ENCODE measurements at places on chromosomes 5 and 9.

- DNase-seq: no peak
Observed at GRCh38 chr5:61389609-61390008, 57.6 kb downstream of the ZSWIM6 start.

GRCh38 chr5:141881886-141882285 is 3.7 kb upstream of the PCDH1 start:
- no peak for DNase-seq

- peak; percentile 34 for DNase-seq
Observed at GRCh38 chr5:173796721-173797495, 91.2 kb upstream of the CPEB4 start.

- no peak for DNase-seq
Observed at GRCh38 chr5:34439601-34440000, 216.5 kb upstream of the RAI14 start.

DNA sequence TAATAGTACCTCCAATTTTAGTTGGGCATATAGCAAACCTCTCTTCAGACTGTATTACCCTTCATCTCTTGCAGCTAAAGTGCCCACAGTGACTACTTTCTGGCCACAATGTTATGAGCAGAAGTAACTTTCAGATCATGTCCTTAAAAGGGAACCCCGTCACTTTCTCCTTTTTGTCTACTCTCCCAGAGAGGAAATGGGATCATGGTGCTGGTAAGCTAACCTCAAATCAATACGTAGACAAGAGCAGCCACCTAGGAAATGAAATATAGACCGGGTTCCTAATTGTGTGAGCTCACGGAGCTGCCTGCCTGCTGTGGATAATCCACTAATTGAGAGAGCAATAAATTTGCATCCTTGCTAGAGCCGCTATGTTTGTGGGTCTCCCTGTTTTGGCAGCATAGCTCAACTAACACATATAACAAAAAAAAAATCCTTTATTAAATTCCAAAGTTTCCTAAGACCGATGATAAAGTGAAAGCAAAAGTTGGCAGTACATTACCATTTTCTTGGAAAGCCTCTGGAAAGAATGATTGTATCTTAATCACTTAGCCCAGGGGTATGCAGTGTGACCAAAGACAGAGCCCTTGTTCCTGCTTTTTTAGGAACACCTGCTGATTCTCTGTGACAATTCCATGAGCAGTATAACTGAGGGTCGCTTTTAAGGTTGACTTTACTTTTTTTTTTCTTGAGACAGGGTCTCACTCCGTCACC is 5.6 kb upstream of the IL7R start:
- DNase-seq: no peak

GRCh38 chr5:89930591-89931392 is 478.8 kb downstream of the CETN3 start:
- DNase-seq: no peak

GRCh38 chr5:134965271-134965825 is 2.4 kb upstream of the CATSPER3 start:
- no peak for DNase-seq

DNA sequence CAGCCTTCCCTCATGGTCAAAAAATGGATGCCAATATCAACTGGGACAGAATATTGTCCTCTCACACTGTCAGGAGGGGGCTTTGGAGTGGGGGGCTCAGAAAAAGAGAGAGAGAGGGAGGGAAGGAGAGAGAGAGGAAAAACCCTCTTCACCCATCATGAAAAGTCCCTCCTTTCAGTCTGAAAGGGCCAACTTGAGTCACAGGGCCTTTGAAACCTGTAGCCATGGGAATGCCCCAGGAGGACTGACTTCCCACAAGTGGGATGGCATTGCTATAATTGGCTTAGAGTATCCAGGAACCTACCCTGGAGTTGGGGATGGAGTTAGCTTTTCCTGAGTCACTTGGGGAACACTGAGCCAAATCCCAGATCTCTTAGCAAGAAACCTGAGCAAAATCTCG is 41.2 kb downstream of the DNAJC21 start:
- DNase-seq: no peak

DNA sequence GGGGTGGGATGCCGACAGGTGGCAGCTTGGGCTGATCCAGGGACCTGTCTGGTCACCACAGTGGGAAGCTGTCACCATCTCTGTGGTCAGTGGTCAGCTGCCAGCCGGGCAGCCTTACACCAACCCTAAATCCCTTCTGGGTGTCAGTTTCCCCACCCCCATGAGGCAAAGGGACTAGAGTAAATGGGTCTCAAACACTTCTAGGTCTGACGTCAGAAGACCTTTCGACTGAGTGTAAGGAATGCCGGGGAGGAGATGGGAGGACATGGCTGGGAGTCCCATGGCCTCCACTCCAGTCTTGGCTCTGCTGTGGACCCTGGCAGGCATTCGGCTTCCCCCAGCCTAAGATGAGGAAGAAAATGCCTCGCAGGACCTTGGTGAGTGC is 40.3 kb upstream of the SLC25A51 start:
- DNase-seq: no peak

DNA sequence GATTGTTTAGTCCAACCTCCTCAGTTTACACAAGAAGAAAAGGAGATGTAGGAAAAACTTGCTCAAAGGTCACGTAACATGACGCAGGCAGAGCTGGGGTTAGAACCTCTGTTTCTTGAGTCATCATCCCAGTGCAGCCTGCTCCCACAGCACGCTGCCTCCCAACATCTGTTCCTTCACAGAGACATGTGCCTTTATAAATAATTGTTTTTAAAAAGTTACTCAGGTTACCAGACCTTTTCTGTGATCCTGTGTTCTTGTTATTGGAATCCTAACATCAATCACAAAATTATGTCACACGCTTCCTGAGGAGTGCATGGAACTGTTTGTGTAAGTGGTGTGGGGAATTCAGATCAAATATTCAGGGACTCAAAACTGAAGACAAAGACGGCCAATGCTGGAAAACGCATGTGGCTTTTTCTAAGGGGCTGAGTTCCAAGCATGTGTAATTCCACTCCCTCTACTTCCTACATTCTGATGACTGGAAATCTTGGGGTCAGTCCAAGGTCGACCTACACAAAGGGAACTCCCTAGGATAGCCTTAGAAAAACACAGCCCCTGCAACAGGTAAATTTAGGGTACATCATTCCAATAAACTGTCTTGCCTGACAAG is 184.3 kb downstream of the TSSK1B start:
- DNase-seq: no peak

DNA sequence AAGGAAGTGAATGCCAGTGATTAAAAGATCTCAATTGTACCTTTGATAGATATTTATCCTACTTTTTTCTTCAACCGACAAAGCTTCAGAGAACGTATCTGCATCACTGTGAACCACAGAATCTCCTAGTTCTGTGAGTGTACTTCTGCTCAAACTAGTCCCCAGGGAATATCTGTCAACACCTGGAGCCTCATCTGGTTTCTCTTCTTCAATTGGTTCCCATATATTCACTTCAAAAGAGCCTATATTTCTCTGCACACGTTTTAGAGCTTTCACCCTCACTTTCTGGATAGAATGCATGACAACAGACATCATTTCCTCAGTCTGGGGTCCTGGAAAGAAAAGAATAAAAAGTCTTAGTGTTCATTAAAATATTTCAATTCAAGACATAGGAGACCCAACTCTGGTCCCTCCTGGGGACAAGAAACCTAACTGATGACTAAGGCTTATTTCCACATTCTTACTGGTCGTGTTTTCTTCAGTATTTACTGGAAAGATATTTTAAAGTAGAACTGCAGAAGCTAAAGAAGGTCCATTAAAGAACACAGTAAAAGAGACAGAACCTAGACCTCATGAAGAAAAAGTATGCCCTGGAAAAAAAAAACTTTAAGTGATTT is 64.3 kb downstream of the CPLANE1 start:
- no peak for DNase-seq

GRCh38 chr9:33393581-33393980 is 8.8 kb downstream of the AQP7 start:
- DNase-seq: no peak

GRCh38 chr5:145960848-145961600 is 24.6 kb downstream of the SH3RF2 start:
- no peak for DNase-seq

DNA sequence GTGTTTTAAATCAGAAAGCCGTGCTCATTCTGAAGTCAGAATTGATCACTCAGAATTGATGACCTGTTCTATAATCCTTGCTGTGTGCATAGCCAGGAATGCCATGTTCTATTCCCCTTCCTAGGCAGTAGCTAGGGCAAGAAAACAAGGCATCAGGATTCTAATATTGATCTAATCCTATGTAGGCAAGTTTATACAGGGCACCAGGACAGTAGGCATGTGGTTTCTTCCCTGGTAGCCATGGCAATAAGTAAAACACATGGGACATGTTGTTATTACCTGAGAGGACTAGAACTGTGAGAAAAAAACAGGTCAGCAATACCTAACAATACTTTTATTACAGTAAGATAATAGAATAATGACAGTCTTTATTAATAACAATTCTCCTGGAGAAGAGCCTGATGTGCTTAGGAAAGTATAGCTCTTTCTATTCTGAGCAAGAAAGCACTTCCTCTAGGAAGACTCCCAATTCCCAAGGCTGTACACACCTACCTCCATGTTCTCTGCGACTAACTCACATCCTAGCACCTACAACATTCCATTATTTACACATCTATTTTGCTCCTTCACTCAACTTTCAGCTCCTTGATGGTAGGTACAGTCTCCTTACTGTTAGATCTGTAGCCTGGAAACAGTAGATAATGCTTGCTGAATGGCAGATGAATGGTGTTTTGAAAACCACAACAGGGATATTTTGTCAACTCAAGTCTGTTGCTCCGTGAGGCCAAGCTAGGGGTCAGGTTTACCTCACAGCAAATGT is 70.8 kb downstream of the STX17 start:
- no peak for DNase-seq

- no peak for DNase-seq
Observed at GRCh38 chr5:175652741-175653663, 4.9 kb upstream of the HRH2 start.

- DNase-seq: no peak
Observed at GRCh38 chr5:109739741-109740728, 50.3 kb downstream of the MAN2A1 start.

DNA sequence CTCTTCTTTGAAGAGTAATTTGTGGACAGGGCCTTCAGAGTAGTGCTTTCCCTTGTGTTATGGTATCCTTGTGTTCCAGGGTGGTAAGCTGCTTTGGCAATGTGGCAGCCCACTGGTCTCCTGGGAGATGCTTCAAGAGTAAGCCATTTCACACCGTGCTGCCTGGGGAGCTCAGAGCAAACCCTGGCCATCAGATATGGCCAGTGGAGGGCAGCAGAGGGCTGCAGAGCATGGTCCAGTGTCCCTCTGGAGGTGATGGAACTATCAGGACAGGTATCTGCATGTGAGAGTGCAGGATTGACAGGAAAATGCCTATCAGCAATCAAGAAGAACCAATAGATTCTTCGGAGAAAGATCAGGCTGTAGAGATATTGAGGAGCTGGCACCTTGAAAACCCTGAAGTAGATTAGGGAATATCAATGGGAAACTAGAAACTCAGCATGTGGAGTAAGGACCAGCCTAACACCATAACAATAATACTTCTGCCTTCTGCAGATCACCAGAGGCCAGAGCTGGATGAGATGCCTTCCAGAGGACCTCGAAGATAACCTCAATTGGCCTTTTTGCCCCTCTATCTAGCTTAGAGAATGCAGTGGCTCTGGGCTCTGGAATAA is 90.8 kb downstream of the PLPPR1 start:
- peak; percentile 15 for DNase-seq

DNA sequence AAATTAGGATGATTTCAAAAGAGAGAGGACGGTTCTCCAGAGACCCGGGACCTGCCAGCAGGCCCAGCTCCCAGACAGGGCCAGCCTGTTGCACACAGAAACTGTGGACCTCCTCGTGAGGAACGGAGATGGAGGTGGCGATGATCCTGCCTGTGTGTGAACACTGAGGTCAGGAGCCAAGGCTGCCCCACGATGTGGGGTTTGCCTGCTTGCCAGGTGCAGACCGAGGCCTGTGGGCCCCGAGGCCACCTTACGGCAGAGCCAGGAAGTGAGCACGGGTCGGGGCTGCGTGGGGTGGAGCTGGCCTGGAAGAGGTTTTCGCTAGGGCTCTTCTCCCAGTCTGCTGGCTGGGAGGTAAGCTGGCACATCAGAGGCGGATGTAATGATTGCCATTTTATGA is 4.3 kb downstream of the FAM163B start:
- DNase-seq: no peak

- peak; percentile 67 for DNase-seq
Observed at GRCh38 chr5:119578937-119579336, 50.4 kb upstream of the FAM170A start.

DNA sequence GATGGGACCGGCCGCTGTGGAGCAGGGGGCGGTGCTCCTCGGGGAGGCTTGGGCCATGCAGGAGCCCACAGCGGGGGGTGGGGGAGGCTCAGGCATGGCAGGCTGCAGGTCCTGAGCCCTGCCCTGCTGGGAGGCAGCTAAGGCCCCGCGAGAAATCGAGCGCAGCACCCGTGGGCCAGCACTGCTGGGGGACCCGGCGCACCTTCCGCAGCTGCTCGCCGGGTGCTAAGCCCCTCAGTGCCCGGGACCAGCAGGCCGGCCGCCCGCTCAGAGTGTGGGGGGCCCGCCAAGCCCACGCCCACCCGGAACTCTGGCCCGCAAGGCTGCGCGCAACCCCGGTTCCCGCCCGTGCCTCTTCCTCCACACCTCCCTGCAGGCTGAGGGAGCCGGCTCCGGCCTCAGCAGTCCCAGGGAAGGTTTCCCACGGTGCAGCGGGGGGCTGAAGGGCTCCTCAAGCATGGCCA is 131.5 kb downstream of the SNX18 start:
- DNase-seq: no peak

Data from erythroblast (primary cell).